ENCODE measurements at places on chromosomes 7 and 10.

GRCh38 chr10:16481052-16481728 lies 40.5 kb downstream of the C1QL3 start:
- no peak for DNase-seq

- DNase-seq: no peak
Observed at GRCh38 chr10:59864141-59864962, 42.0 kb downstream of the CCDC6 start.

- DNase-seq: no peak
Observed at GRCh38 chr7:100156331-100157068, 2.0 kb downstream of the TRAPPC14 start.

DNA sequence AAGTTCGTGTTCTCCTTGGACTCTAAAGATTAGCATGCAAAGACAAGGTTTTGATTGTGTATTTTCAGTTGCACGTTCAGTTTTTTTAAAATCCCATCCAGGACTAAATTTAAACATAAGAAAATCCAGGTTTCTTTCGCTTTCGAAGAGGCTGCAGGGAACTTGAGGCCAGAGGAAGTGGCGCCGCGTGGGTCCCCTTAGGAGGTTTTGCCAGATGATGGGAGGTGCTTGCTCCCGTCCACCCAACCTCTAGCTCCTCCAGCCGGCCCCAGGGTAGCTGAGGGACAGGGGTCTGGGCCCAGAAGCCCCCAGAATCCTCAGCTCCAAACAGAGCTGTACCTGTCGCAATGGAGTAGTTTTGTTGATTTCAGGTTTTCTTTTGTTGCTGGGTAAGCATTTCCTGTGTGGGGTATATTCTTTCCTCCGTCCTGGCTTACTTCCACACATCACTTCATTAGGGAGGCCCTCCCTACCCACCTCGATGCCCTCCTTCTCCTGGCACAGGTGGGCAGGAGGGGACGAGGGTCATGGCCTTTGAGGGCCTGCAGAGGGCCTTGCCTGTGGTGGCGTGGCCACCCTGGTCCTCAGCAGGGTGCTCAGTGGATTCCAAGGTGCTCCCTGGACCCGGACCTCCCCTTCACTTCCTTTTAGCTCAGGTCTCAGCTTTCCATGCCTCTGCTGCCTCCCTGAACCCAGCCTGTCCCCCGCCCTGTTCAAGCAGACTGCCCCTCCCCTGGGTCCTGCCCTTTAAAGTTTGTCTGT lies 32.6 kb downstream of the LHPP start:
- no peak for DNase-seq

DNA sequence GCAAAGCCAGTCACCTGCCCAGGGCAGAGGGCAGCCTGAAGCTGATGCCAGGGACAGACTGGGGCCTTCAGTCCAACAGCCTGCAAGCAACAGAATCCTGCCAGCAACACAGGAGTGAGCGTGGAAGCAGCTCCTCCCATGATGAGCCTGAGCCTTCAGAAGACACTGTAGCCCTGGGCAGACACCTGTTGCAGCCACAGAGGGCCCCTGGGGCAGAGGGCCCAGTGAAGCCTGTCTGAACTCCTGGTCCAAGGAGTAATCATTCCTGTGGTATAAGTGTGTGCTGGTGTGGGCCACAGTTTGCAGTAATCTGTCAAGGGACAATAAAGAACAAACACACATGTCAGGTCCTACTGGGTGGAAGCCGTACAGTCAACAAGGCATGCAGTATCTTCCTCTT lies 2.9 kb upstream of the PFKP start:
- no peak for DNase-seq

DNA sequence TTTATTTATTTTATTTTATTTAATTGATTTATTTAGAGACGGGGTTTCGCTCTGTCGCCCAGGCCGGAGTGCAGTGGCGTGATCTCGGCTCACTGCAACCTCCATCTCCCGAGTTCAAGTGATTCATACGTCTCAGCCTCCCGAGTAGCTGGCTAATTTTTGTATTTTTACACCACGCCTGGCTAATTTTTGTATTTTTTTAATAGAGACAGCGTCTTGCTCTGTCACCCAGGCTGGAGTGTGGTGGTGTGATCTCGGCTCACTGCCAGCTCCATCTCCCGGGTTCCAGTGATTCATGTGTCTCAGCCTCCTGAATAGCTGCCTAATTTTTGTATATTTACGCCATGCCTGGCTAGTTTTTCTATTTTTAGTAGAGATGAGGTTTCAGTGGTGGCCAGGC lies 34.2 kb downstream of the AP5Z1 start:
- no peak for DNase-seq

GRCh38 chr10:97174276-97174775 lies 11.4 kb downstream of the SLIT1 start:
- no peak for DNase-seq

DNA sequence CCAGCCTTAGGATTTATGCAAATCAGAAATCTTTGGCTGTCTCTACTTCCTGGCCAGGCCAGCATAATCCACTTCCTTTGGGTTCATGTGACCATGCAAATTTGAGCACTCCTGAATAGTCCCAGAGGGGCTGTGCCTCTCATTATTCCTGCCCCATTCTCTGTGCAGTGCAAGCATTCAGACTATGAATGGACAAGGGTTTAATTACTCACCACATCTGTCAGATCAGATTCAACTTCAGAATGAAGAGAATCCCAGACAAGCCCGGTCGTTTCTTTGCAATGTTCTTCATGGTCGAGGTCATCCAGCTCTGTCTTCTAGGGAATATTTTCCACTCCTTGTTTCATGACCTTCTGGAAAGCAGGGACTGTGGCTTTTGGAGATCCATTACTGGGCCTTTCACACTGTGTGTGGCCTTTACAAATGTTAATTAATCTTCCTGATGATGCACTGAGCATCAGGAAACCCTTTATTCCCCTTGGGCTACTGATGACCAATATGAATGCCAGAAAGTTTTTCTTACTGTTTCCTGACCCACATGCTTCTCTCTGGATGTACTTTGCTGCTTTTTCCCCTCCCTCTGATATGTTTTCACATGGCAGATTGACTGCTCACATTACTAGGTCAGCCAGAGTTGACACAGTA lies 217.6 kb upstream of the TCF7L2 start:
- DNase-seq: no peak

GRCh38 chr10:62561151-62561550 lies 187.0 kb downstream of the ZNF365 start:
- no peak for DNase-seq

GRCh38 chr10:79140085-79140793 lies 71.5 kb downstream of the ZMIZ1 start:
- no peak for DNase-seq
